ENCODE measurements at places on chromosomes 1 and 21.

- no peak for DNase-seq
Measured at GRCh38 chr1:218965821-218966220, 207.9 kb upstream of the LYPLAL1 start.

DNA sequence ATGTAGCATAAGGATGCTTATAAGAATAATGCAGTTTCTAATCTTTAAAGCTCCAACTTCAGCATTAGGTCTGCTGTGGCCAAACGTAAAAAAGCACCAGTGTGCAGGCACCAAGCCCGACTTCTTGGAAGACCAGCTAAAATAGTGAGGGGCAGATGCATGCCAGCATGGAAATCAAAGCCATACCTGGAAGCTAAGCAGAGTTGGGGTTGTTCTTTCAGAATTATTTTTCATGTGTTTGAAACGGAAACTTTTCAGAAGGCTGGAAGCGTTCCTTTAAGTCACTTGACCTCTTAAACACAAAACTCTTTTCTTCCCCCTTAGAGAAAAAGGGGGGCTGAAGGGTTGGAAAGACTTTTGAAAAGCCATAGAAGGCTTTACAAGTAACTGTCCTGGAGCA lies 329.2 kb upstream of the C1orf87 start:
- no peak for DNase-seq

GRCh38 chr1:151510614-151510956 lies 602 bp upstream of the CGN start:
- no peak for DNase-seq

GRCh38 chr21:39281853-39282252 lies 31.6 kb downstream of the BRWD1 start:
- DNase-seq: peak; percentile 3

DNA sequence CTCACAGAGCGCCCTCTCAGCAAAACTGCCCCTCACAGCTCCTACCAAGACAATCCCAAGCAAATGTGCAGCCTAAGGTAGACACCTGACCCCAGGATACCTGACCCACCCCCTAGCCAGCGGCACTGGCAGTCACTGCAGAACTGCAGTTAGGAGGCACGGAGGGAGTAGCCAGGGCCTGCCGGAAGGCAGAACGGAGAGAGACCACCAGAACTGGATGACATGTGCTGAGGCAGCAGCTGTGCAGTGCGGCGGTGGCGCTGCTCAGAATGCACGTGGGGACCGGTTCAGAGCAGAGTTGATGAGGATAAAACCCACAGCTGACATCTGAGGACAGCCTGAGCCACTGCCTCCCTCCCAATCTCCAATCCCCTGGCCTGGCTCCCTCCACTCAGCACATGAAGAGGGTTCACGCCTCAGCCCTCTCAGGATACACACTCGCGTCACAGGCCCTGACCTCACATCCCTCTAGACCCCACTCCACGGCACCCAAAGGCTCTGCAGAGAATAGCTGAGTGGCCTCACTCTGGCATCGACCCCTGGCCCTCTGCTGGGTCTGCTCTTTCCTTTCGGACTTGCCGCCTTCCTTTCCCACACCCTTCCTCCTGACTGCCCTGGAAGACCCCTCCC lies 29.6 kb downstream of the UBE2G2 start:
- DNase-seq: no peak

- DNase-seq: no peak
Measured at GRCh38 chr1:47564570-47564969, 126.7 kb downstream of the FOXD2 start.

DNA sequence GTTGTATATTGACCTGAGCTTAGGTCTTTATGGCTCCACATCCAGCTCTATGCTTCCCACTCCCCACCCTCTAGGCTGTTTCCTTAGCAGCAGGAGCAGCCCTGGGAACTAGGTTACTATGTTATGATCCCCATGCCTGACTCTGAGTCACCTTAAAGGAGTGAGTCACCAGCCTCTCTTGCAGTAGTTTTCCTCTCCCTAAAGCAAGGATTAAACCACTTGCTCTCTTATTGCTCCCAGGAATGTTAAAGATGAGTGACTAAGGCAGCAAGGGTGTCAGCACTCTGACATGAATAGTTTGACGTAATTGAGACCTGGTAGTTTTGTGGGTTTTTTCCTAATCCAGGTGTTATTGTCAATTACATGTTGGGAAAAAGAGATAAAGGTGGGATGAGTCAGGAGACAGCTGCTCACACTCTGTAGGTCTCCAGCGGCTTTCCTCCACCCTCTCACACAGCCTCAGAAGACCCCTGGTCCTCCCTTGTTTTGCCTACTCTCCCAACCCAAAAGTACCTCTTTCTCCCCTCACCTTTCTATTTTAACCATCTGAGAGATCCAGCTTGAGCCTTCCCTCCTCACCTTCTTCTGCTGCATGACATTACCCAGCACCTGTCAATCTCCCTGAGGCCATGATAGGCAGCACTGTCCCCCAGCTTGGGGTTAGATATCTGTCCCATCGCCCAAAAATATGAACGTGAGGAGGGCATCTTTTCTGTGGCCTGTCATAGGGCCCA lies 369.1 kb upstream of the VAMP3 start:
- DNase-seq: peak; percentile 100

- DNase-seq: peak; percentile 21
Measured at GRCh38 chr1:85093644-85094043, 45.3 kb upstream of the MCOLN3 start.

DNA sequence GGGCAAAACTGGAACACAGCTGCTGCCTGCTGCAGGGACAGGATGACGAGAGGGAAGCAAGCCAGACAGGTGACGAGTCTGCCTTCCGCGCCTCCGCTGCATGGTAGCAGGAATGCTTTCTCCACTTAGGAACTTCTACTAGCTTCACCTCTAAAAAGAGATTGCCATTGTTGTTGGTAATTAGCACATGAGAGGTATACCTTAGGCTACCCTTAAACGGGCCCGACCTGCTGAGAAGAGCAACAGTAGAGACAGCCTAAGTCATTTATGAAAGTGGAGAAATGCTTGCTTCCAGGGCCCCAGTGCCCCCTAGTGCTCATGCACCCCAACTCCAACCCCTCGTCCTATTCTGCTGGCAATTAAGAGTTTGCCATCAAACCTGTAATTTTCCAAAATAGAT lies 96.9 kb upstream of the AKT3 start:
- DNase-seq: peak; percentile 18

GRCh38 chr1:161092621-161093028 lies 3.3 kb upstream of the NECTIN4 start:
- DNase-seq: peak; percentile 78

DNA sequence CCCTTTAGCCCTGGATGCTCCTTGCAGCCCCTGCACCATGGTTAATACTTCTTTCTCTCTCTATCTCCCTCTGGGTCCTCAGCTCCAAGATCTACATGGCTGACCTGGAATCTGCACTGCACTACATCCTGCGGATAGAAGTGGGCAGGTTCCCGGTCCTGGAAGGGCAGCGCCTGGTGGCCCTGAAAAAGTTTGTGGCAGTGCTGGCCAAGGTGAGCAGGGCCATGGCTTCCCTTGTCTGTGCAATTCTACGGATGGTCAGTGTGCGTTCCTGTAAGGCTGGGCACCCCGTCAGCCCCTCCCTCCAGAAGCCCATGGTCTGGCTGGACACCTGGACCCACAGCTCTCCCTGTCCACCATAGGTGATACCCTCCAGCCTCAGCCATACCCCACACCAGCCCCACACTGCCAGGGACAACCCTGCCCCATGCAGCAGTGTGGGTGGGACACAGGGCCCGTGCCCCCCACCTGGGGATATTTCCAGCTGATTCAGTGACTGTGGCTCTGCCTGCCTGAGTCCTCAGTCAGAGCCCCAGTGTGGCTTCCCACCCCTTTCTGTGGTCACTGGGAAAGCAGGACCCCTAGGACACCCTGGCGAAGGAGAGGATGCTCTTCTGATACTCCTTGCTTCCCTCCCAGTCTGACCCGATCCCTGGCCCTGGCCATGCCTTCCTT lies 31.4 kb downstream of the QSOX1 start:
- DNase-seq: no peak

DNA sequence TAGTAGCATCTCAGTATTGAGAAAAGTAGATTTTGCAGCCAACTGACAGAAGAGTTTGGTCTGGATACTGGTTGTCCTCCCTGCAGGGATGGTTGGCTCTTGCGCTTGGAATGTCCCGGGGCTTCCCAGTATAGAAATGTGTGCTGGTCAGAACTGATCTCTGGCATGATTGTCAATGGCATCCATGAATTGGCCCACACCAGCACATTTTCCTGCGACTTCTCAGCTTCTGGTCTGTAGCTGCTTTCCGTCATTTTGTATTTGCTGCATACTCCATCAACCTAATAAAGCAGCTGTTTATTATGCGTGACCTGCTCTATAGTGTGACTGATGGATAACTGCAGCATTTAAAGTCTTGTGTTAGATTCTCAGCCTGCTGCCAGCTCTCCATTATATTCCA lies 203.7 kb downstream of the S1PR1 start:
- no peak for DNase-seq

DNA sequence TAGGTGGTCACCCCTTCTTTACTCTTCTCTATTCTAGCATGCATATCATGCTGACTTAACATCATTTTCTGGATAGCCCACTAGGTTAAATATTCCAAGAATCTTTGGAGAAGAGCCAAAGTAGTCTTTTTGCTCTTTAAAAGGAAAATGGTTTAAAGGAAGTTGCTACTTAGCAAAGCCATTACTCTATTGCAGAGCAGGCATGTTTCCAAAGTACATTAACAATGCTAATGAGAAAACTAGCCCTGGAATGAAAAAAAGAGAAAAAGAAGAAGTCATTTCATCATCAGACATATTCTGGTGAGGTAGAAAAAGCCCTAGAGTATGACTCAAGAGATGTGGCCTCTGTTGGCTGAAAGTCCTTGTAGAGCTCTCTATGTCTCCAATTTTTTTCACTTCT lies 74.0 kb downstream of the NUF2 start:
- no peak for DNase-seq

- DNase-seq: no peak
Measured at GRCh38 chr1:25195835-25196234, 36.5 kb downstream of the SYF2 start.

- peak; percentile 12 for DNase-seq
Measured at GRCh38 chr1:198179556-198179981, 22.8 kb downstream of the NEK7 start.

DNA sequence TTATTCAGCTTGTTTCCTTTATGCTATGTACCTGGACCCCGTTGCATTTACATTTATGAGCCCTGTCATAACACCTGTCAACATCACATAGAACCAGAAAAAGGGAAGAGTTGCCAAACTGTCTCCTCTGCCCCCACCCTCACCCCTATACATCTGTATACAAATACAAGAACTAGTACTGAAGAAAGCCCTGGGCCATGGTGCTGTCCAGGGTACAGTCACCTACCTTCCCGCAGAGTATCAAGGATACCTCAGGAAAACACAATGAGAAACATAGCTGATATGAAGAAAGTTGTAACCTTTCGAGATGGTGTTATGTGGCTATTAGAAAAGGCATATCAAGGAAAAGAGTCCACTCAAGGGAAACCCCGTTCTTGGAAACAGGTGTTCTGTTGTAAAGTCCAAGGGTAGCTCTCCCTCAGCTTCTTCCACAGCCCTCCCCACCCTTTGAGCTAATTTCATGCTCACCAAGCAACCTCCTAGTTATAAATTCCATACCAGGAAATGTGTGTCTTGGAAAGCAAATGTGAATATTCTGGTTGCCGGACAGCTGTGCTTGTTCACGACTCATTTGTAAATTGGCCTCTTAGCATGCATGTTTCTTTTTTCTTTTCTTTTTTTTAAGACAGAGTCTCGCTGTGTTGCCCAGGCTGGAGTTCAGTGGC lies 16.7 kb upstream of the AVPR1B start:
- no peak for DNase-seq

- DNase-seq: peak; percentile 69
Measured at GRCh38 chr1:173505391-173505790, 28.3 kb downstream of the PRDX6 start.

DNA sequence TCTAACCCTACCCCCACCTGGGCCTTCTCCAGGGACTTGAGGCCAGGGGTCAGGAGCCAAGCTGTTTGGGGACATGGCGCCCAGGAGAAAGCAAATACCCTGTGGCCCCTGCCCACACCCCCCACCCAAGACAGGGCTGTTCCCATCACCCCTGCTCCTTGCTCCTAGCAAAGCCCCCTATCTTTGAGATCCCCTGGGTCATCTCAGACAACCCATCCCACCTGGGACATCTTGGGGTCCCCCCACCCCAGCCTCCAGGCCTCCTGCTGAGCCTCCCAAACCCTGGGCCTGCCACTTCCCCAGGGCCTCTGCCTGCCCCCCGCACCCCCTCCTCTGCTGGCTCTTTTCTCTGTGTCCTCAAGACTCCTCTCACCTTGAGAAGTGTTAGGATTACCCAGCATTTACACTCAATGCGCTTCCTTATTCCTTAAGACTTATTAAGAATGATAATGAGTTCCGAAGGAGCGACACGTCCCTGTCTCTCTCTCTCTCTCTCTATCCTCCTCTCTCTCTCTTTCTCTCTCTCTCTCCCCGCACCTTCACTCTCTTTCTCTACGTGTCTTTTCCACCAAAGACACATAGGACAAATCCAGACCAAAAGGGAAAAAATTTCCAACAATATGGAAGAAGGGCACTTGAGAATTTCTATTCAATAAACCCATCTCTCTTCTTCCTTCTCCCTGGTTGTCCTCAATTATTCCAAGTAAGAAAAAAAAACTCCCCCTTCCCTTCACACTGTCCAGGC lies 7.2 kb downstream of the CASZ1 start:
- DNase-seq: no peak

- DNase-seq: peak; percentile 68
Measured at GRCh38 chr1:202968895-202969295, 1.8 kb upstream of the CYB5R1 start.

DNA sequence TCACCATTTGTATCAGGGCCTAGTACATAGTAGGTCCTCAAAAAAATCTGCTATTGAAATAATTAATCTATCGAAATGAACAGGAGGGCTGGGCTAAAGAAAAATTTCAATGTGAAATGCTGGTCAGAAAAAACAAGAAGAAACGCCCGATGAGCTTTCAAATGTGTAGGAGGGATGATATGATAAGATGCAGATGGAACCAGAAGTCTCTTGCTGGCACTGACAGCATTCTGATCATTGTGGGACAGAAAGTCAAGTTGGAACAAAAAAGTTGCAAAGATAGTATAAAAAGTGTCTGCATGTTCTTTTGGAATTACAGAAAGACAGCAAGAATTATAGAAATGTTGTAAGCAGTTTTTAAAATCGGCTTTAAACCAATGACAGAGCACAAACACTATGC lies 11.1 kb downstream of the G0S2 start:
- DNase-seq: no peak

DNA sequence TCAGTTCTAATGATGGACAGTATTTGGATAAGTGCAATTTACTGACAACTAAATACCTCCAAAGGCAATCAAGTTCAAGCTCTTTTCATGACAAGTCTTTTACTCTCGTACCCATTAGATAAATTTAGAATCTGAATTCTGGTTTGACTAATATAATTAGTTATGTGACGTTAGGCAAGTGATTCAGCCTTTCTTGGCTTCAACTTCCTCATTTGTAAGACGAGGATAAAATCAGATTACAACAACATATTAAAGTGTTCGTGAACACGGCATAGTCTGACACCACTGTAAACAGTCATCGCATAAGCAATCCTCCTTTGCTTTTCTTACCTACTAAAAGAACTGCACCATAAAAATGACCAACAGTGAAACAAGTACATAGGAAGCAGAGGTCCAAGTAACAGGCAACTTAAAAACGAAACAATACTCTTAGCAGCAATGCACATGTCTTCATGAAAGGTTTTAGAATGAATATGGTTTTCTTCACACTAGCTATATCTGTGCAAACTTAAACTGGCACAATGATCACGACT lies 25.7 kb downstream of the COA6 start:
- no peak for DNase-seq
